ENCODE measurements at places on chromosomes 2 and 18.

GRCh38 chr2:23843051-23843976 is 83.6 kb downstream of the ATAD2B start:
- DNase-seq: peak; percentile 9

- no peak for DNase-seq
Observed at GRCh38 chr2:8296306-8296705, 385.6 kb upstream of the ID2 start.

- DNase-seq: no peak
Observed at GRCh38 chr2:171540437-171540836, 18.2 kb downstream of the CYBRD1 start.

- peak; percentile 26 for DNase-seq
Observed at GRCh38 chr2:172667581-172668325, 67.9 kb upstream of the RAPGEF4 start.

GRCh38 chr2:96977631-96978195 is 8.7 kb downstream of the FAM178B start:
- DNase-seq: peak; percentile 56

Measured in HFFc6 (cell line).